NCI-H2171 (cell line): ENCODE measurements at places on chromosomes 6 and 20.

GRCh38 chr6:57255451-57256169, 33.5 kb upstream of the RAB23 start:
- no peak for DNase-seq

DNA sequence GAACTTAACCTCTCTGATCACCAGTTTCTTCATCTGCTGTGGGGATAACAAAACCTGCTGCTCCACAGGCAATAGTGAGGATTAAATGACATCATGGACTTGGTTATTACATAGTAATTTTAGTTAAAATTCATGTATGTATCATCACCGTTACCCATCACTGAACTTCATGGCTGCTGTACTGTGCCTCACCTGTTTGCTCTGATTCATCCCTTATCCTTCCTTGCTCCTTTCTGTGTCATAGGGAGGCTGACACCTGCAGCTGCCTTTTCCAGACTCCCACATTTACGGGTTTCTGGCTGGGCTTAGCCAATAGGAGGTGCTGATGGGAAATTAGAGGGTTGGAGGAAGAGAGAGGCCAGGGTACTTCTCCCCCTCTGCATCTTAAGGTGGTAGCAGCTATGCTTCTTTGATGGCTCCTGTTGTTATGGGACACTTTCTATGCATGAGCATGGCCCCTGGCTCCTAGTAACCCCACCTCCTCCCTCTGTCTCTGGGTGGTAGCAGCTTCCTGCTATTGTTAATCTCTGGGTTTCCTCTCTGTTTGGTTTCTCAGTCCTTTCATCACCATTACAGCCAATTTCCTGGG, 332.1 kb downstream of the DHX35 start:
- DNase-seq, result no peak

GRCh38 chr20:39032997-39033396, 70.9 kb downstream of the DHX35 start:
- DNase-seq, result no peak

- DNase-seq, result no peak
These were observed 54.4 kb downstream of the OPRM1 start for GRCh38 chr6:154093231-154094044.

DNA sequence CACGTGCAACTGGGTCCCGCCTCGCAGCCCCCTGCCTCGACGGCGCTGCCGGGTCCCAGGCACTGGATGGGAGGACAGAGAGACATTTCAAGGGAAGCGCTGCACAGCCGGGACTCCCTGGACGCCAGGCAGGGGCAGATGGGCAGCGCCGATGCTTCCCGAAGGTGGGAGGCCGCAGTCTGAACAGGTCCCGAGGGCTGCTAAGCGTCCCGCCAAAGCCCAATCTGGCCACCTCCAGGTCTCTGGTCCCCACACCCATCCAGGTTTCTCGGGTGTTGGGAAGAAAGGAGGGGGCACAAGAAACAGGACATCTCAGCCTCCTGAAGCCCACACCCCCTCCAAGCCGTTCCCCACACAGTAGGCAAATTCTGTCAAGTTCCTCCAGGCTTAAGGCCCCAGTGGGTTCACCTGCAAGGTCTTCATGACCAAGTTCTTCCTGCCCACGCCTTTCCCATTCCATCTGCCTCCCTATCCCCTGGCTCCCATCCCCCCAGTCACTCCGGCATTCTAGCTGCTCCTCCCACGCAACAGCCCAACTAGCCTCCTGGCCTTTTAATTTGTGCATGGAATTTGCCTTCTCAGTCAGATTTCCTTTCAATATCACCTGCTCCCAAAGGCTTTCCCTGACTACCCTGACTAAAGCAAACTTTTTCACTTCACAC, 5.4 kb upstream of the CPXM1 start:
- no peak for DNase-seq

- DNase-seq, result peak; percentile 3
These were observed 58.2 kb downstream of the DNAH8 start for GRCh38 chr6:38773338-38773737.

GRCh38 chr6:142444881-142445301, 143.1 kb downstream of the ADGRG6 start:
- no peak for DNase-seq

- DNase-seq, result peak; percentile 52
These were observed 435 bp downstream of the CENPB start for GRCh38 chr20:3786126-3786484.

GRCh38 chr20:51661609-51662178, 106.5 kb downstream of the ATP9A start:
- DNase-seq, result no peak

- DNase-seq, result no peak
These were observed 1932.2 kb upstream of the DEFB115 start for GRCh38 chr20:29325304-29325640.
